Memory B cell (primary cell): ENCODE measurements at places on chromosomes 13 and 19.

GRCh38 chr19:6765738-6766356 is 1.4 kb downstream of the SH2D3A start:
- DNase-seq: no peak

DNA sequence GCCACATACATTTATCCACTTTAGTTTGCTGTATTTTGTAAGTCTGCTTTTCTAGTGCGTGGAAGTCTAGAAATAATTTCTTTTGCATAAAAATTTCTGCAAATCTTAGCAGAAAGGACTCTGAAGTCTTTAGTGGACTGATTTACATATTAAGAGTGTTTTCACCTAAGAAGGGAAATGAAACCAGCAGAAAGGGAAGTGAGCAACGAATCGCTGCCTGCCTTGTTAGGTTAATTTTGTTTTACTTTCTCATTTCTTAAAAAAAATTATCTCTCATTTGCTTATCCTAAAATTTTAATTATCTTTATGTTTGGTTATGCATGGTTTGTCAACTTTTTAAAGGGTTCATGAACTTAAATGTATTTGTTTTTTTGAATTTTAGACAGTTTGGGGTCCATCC is 767 bp upstream of the GPR18 start:
- DNase-seq: no peak

DNA sequence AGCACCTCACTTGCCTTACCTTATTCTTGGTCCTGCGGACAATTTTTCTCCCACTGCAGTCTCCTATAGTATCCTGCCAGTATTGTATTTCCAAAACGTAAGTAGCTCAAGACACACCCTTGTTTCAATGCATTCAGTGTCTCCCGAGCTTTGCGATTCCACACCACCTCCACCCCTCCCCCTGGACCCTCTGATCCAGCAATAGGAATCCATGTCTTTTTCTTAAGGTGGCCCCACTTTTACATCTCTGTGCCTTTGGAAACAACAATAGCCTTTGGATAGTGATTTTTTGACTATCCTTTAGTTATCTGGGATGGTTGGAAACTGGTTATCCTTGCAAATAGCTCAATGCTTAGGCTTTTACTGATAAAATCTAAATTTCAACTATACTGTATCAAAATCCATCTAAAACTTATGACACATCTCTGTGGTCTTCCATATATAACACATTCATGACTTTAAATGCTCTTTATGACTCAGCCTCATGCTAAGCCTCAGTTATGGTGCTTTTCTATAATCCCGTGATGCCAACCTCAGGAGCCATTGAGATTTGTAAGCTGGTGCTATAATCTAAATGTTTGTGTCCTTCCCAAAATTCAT is 27.1 kb downstream of the FAM216B start:
- DNase-seq: no peak

- no peak for DNase-seq
These were observed 25.4 kb downstream of the SERP2 start for GRCh38 chr13:44399074-44399473.

DNA sequence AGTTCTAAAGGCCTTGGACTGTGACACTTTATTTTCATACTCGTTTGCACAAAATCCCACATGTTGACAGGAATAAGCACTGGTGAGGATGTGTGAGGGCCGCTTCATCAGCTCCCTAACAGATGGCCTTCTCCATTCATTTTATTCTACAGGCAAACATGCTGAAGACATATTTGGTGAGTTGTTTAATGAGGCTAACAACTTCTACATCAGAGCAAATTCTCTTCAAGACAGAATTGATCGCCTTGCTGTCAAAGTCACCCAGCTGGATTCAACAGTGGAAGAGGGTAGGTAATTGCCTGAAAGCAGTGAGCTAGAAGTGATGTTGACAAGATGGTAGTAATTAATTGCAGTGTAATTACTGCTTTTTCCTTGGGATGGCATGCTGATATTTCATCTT is 95.7 kb downstream of the GPR12 start:
- no peak for DNase-seq

- DNase-seq: no peak
These were observed 56.9 kb upstream of the ZNF254 start for GRCh38 chr19:24029941-24030636.

DNA sequence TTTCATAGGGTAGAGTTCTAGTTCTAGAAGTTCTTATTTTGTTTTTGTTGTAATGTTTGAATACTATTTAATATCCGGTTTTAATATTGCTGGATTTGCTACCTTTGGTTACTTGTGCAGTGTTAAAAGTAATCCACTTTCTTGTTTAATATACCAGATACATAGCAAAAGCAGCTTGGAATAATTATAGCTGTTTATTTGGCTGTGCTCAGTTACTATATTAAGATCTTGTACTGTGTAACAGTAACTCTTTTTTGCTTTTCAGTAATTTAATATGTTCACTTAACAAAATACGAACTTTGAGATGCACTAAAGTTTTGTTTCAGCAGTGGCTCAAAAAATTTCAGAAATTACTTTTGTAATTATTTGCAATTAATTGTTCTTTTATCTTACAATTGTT is 50.9 kb downstream of the AKAP11 start:
- DNase-seq: no peak

DNA sequence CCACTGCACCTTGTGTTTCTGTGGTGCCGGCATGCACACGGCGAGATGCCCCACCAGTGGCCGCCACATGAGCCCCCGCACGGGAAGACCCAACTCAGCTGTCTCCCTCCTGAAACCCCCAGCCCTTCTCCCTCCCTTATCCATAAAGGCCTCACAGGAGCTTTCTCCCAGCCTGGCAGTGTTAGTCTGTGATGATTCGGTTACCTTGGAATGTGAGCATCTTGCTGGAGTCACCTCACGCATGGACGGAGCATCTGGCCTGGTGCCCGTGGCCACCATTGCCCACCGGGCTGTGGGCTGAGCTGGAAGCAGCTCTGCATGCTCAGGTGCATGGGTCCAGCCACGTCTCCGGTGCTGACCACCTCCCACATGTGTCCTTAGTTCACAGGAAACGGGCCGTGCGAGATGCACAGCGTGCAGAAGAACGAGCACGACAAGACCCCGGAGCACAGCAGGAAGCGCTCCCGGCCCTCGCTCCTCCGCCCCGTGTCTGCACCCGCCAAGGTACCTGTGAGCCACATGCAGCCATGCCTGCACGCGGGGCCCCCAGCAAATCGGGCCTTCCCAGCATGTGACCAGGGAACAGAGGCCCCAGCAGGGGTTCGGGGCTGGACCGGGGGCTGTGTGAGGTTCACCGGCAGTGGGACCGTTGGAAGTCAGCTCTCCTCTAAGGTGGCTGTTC is 22.0 kb downstream of the SIN3B start:
- DNase-seq: no peak

DNA sequence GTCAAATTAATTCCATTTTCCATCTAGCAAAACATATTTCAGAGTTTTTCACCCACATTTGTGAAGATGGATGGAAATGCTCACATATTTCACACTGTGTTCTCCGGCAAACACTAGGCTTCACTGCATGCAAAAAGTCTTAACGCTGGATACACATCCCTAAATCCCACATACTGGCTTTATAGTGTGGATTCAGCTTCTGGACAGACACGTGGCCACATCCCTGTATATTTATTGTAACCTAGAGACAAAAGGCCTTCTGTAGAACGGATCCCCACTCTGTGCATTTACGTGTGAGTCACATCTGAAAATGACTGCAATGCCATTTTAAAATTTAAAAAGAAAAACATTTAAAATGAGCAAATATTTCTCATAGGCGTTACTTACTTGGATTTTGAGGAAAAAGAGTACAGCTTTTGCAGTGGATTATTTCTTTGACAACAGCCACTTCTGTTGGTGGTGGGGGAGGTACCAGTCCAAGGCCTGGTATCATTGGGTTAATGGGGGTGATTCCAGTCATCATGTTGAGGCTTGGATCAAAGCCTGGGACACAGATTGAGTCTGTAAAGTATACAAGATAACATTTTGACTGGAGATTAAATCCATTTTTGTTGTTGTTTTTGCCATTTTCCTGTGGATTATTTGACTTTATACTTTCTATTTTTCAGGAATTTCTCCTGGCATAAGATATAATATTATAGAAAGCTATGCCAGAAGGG is 337.7 kb downstream of the DNAJC15 start:
- no peak for DNase-seq

- no peak for DNase-seq
These were observed 8.2 kb downstream of the ATP11A start for GRCh38 chr13:112697756-112698655.

DNA sequence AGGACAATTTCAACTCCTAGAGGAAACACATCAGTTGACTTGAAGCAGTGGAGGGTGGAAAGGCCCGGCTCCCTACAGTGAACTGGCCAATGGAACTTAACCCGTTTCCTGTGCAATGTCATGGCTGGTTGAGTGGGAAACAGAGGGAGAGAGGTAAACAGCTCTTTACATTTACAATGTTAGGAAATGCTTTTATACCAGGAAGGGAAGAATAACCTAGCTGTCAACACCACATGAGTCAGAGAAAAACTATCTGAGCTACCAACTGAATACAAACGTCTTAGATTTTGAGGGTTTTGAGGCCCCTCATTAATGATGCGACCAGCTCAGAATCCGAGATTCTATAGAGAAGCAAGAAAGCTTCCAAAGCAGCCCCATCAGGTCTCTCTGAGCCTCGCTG is 36.7 kb downstream of the CARD8 start:
- no peak for DNase-seq

DNA sequence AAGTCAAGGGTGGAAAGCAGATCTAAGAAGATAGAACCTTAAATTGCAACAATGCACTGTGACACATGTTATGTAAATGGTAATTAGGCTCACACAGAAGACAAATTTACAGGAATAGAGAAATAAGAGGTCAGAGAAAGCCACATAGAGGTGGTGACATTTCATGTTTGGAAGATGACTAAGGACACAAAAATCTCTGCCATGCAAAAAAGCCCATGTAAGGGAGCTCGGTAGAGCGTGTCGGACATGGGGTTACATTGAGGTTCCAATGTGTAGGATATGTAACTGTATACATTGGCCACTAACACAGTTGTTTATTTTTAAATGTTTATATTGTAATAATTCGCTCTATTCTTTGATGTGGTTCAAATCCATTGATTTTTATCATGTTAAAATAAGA is 33.7 kb downstream of the SUGT1 start:
- DNase-seq: no peak

DNA sequence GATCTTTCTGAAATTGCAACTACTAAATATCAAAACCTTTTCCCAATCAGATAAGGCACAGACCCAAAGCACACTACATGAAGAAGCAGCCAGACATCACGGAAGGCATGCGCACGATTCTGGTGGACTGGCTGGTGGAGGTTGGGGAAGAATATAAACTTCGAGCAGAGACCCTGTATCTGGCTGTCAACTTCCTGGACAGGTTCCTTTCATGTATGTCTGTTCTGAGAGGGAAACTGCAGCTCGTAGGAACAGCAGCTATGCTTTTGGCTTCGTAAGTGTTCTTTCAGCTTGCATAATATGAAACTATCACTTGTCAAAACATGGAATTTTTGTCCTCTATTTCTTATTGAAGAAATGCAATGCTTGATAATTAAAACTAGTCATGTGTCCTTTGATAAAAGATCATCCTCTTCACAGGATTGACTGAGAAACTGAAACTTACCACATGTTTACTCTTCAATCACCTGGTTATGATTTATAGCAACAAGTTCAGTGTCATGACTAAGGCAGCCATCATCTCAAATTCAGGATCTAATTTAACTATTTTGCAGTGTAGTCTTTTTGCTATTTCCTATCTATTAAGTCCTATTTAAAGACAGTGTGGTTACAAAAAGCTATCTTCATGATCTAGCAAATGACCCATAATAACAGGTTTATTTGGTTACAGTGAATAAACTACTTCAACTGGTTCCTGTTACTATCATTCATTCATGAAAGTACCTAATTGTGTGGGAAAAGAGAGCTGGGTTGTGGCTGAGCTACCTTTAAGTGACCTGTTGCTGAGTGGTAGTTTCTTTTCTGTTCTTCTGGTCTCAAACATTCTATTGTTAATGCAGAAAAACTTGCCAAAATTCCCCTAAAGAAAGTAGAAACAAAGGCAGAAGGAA is 6.5 kb downstream of the CCNA1 start:
- DNase-seq: no peak

DNA sequence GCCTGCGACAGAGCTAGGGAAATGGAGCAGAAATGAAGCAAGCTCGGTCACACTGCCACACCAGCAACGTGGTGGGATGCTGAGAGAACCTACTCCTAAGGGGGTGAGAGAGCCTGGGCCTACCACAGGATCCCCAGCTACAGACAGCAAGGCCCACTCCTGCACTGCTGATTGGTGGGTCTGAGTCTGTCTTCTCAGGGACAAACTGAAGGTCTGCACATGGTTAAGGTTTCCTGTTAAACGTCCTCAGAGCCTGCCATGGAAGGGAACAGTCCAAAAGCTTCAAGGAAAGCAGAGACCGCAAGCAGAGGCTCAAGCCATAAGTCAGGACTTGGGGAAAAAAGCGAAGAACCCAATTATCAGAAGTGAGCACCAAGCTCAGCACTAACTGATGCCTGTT is 53.5 kb upstream of the MED4 start:
- no peak for DNase-seq

- DNase-seq: no peak
These were observed 37.8 kb downstream of the KLF5 start for GRCh38 chr13:73096638-73097037.

DNA sequence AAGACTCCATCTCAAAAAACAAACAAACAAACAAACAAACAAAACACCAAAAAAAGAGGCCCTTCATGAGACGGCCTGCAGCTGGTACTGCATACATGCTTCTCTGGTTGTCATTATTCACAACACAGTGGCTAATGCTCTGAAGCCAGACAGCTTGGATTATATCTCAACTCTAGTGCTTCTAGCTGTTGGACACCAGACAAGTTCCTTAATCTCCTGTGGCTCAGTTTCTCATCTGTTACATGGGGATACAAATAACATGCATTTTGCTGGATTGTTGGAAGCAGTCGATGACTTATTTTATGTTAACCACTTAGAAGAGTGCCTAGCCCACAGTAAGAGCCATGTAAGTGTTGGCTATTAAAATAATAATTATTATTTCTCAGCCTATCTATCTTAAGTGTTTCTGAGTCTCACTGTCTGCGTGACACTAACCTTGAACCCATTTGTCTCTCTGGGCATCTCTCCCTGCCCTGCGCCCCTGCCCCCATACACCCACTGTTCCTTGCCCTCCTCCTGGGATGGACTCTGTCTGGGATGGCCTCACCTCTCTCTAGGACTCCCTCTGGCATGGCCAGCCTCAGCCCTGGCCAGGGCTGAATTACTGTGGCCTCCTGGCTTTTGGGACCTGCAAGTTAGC is 3.1 kb upstream of the JUNB start:
- no peak for DNase-seq

DNA sequence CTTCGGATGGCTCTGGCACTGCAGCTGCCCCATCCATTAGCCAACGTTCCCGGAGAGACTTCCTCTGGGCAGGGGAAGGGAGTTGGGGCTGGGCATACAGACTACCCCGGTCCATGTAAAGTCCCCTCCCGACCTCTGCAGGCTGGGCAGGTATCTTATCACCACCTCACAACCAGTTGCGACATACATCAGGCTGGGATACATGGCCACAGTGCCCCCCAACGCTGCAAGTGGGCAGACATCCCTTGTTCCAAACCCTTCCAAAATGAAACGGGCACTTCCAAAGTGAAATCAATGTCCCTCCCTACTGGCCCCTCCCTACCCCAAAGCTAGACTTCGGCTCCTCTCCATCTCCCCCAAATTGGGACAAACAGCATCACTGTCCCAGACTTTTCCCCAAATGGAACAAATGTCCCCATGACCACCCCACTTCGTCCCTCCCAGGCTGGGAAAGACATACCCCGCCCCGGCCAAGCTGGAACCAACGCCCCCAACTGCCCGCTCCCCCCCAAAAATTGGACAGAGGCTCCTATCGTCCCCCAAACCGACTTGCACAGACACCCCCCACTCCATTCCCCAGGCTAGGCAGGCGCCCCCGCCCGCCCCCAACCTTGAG is 5.0 kb downstream of the PALM3 start:
- DNase-seq: no peak
